ENCODE measurements at places on chromosomes 11 and 22.

DNA sequence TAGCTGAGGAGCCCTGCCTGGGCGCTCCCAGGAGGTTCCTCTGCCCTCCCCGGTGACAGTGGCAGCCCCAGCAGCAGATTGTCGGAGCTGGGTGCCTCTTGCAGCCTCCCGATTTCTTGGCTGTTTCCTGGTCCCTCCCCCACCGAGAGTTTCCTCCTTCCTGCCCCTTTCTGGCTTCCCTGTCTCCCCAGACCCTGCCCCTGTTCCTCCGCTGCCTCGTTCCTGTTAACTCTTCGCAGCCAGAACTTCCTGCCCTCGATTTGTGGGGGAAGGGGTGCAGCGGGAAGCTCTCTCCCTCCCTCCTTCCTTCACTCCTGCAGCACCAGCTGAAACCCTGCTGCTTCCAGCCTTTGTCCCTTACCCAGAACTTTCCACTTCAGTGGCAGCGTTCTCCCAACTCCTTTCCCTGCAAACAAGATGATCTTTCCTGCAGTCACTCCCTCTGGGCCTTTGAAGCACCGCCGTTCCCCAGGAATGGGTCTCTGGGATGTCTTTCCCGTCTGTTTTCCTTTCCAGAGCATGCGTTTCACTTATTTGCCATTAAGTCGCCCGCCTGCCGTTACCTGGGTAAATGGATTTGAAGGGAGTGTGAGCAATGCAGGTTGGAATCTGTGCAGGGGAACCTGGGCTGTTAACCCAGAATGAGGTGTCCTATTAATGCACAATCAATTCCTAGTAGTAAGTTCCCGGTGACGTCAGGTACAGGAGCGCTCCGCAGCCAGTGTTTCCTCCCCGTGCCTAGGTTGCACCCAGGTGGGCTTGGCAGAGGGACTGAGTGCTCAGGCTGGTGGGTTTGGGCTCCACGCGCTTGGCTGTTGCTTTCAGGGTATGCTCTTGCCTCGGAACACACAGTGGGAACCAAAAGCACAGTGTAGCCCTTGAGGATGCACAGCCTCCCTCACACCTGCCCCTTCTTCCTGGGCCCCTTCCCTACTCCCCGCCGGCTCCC, 4.3 kb downstream of the GRK2 start:
- no peak for DNase-seq

GRCh38 chr22:30754971-30755758, 60.5 kb downstream of the OSBP2 start:
- peak; percentile 40 for DNase-seq

- DNase-seq: no peak
Measured at GRCh38 chr22:16783930-16784354, 41.3 kb downstream of the XKR3 start.

DNA sequence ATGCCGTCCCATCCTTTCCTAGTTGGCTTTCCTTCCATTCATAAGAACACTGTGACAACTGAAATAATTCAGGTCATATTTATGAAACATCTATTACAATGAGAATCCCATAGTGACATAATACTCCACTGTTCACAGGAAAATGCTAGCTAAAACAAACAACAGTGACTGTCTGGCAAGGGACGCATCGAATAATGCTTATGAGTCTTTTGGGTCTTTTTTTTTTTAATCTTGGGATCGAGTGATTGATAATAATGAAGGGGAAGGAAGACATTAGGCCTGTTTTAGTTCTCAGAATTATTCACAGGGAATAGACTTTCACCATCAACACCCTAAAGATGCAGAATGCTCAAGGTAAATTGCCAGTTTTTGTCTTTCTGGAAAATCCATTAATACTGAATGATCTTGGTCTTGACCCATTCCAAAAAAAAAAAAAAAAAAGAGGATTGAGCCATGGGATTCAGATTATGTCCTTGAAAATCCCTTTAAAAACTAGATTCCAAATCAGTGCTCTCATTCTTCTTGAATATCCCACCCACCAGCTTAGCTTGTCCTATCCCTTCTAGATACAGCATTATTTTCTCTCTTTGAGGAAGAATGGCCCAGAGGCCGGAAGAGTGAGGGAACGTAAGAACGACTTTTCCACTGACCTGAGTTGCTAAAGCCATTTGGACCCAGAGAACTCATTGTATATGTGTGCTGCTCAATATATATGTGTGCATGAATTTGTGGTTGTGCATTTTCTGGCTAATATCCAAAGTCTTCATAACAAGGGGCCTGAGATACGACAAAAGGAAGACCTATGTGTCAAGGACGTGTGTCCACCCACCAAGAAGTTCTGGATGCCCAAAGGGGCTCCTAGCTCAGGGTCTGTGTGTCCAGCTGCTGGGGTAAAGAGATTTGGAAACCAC, 35.2 kb upstream of the CREB3L1 start:
- no peak for DNase-seq

DNA sequence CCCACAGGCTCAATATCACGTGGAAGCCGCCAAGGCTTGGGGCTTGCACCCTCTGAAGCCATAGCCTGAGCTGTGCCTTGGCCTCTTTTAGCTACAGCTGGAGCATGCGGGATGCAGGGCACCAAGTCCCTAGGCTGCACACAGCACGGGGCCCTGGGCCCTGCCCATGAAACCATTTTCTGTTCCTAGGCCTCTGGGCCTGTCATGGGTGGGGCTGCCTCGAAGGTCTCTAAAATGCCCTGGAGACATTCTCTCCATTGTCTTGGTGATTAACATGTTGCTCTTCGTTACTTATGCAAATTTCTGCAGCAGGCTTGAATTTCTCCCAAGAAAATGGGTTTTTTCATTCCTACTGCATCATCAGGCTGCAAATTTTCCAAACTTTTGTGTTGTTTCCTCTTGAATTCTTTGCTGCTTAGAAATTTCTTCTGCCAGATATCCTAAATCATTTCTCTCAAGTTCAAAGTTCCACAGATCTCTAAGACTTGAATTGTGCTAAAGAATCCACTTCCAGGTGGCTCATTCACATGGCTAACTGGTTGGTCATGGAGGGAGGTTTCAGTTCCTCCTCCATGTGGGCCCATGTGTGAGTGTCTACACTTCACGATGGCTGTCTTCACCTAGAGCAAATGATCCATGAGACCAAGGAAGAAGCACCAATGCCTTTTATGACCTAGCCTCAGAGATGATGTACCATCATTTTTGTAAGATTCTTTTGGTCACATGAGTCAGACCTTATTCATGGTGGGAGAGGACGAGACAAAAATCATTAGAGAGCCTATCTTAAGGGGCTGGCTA, 7.4 kb upstream of the CREBZF start:
- DNase-seq: no peak
